Left cardiac atrium (tissue), 4 donors: ENCODE measurements at places on chromosomes 6 and 20. TPM values are rescaled to one million over a fixed set of nuclear protein-coding genes. Genes with fewer than 3 reads are reported as not detected.

GRCh38 chr6:87918461-87918941, 129.1 kb upstream of the SPACA1 start:
- DNase-seq: no peak

Gene LY6G5C
- total RNA-seq: 2.5 TPM

Gene SOX18
- total RNA-seq: 83.4 TPM

DNA sequence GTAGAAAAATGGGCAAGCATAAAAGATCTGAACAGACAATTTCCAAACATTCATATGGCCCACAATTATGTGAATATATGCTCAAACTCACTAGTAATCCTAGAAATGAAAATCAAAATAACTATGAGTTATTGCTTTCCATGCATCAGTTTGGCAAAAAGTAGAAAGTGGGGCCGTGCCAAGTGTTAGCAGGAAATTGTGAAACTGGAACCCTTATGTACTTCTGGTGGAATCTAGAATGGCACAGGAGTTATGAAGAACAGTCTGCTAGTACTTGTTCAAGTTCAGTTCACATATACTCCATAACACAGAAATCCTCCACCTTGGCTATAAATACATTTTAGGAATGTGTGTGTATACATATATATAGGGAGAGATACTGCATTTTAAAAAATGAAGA, 89.8 kb downstream of the EYA2 start:
- no peak for DNase-seq

DNA sequence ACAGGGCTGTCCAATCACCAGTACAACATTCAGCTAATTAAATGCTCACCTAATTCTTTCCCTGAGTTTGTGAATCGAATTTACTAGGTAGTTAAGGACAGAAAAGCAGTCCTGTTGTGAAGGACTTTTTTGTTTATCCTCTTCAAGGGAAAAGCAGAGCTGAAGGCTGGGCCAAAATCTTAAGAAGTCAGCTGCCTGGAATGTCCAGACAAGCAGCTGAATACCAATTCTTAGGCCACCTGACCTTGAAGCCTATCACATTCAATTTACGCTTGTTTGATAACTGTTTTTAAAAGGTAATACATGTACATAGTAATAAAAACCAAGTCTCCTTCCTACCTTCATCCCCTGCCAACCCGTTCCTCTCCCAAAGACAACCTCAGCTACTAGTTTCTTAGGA, 56.4 kb downstream of the UQCC1 start:
- DNase-seq: no peak

DNA sequence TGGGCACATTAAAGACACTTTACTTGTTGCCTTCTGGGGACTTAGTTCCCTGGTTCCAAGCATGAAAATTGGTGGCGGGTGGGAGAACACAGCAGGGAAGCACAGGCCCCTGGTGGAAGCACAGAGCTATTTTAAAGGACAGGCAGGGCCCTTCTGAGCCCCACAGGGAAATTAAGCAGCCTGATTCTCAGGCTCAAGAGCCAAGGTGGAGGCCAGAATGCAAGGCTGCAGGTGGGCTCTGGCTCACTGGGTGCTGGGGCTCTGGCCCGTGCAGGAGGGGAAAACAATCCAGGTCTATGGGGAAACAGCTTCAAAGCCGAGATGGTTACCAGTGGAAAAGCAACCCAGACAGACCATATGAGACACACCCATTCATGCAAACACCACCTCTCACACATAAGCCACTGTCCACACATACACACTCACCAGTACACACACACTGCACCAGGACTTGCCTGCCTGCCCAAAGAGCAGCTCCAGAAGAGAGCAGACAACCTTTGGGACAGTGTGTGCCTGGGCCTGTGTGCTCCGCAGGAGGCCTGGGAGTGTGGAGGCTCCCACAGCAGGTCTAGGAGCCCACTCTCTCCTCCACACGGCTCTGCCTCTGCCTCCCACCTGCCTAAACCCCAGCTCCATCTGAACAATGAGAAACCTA, 30.6 kb downstream of the TFEB start:
- no peak for DNase-seq

Gene SMOC2
- 27.7 TPM for total RNA-seq

Gene PXDC1
- total RNA-seq: 57.3 TPM

GRCh38 chr20:33609504-33609903, 52.6 kb upstream of the C20orf144 start:
- no peak for DNase-seq

DNA sequence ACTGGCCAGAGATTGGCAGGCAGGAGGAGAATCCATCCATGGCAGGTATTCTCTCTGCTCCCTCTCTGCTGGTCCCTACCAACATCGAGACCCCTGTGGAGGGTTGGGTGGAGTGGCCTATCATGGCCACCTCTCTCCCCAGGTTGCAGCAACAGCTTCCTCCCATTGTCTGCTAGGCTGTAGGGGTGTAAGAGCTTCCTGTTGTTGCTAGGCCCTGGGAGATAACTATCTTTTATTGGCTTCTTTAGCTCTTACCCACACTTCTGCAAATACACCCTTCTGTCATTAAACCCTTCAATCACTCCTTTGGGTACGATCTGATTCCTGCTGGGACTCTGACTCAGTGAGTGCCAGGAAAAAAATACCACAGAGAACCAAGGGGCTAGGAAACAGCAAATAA, 66.6 kb upstream of the FAM184A start:
- no peak for DNase-seq

Gene OTOR
- total RNA-seq: not detected

GRCh38 chr6:26205625-26206574, 118.7 kb downstream of the HFE start:
- DNase-seq: no peak

Gene LPA
- not detected for total RNA-seq

Gene CLIC1
- 151 TPM for total RNA-seq

Gene TRIM15
- not detected for total RNA-seq

DNA sequence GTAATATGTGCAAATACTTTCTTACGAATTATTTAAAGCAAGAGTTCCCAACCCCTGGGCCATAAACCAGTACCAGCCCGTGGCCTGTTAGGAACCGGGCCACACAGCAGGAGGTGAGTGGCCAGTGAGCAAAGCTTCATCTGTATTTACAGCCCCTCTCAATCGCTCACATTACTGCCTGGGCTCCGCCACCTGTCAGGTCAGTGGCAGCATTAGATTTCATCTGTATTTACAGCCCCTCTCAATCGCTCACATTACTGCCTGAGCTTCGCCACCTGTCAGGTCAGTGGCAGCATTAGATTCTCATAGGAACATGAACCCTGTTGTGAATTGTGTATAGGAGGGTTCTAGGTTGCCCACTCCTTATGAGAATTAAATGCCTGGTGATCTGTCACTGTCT, 142.0 kb downstream of the RNASET2 start:
- DNase-seq: no peak

GRCh38 chr6:20309186-20309585, 92.5 kb upstream of the E2F3 start:
- DNase-seq: no peak

Gene BTN1A1
- not detected for total RNA-seq

DNA sequence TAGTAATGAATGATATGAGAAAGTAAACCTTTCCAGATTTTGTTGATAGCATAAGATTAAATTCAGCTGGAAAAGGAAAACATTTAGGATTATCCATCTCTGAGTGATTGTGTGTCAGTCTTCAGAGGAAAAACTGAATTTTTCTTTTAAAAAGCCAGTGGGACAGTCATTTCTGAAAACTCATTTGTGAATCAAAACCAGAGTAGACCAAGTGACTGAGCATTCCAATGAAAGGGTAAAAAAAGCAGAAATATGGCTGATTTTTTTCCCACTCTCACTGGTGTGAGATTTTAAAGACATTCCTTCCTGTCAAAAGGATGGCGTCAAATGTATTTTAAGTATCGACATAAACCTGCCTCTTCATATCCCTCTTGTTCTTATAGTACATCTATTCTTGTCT, 214.0 kb downstream of the GMPR start:
- DNase-seq: no peak

GRCh38 chr6:100470422-100471120, 5.8 kb upstream of the SIM1 start:
- no peak for DNase-seq

- DNase-seq: no peak
These were observed 114.1 kb downstream of the HS3ST5 start for GRCh38 chr6:114228675-114229074.

DNA sequence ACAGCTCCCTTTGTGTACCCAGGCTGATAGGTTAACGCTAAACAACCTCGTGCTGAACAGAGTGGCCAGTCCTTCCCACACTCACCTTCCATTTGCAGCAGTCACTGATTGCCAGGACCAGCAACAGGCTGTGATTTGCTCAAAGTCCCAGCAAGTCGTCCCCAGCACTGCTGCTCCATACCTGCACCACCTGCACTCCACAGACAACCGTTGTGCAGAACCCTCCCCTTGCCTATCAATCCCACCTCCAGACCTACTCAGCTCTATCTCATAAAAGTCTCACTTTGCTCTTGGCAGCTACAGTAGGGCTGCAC, 43.1 kb upstream of the SCML4 start:
- DNase-seq: no peak

Gene TMEM244
- total RNA-seq: not detected

DNA sequence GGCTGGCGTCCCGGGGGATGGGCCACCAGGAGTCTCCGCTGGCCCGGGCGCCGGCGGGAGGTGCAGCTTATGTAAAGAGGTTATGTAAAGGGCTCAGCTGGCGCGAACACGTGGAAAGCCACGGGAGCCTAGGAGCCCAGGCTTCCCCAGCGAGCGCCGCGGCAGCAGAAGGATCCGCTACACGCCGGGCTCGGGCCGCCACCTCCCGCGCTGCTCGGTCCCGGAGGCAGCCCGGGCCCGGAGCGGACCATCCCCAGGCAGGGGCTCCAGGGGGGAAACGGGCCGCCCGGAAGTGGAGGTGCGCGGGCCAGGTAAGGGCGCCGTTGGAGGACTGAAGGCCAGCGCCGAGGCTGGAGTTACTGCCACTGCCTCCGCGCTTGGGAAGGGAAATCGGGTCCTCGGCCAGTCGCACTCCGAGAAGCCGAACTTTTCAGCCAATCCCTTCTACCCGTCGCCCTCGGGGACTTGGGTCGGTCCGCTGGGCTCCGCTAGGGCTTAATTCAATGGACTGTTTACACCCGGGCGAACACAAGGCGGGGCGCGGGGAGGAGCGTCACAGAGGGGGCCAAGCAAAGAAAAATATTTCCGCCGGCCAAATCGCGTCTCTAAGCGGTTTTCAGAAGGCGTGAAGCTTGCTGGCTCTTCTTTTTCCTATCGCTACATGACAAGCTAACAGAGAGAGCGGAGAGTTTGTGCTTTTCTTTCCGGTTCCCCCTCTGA, 398 bp downstream of the STK35 start:
- DNase-seq: peak; percentile 94

DNA sequence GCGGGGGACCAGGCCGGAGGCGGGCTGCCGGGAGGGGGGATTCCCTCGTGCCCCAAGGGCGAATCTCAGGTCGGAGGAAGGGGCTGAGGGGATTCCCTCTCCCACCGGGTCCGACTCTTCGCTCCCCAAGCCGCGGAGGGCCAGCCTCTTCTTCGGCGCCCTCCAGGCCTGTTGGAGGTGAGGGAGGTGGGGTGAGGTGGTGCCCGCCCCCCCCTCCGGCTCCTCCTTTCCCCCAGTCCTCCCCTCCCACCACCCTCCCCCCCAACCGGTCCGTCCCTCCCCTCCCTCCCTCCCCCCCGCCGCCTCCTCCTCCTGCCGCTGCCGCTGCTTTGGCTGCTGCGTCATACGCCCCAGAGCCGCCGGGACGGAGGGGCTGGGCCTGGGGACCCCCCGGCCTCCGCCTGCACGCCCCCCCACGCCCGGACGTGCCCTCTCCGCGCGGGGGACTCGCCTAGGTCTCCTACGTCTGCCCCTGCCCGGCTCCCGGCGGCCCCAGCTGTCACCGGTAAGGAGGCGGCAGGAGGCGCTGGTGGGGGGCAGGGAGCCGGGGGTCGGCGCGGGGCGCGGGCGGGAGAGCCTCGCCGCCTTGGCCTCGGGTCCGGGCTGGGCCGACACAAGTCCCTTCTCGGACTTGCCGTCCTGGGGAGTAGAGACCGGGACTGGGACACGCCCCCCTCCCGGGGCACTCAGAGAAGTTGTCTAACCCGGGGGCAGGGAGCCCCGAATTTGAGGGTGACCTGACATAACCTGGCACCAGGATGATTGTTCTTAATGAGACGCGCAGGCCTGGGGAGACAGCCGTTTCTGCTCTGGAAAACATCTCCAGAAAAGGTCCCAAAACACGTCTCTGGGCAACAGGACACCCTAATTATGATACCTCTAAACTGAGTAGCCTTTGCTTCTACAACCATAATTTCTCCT, at the start of gene PHF1:
TSS of gene PHF1 (plus strand) at position 304 of the 921 bp plus-strand sequence. CDS start 1,250 bp downstream, outside the sequence.
- peak; percentile 78 for DNase-seq

- no peak for DNase-seq
These were observed 73.7 kb downstream of the EDN1 start for GRCh38 chr6:12363651-12364381.

DNA sequence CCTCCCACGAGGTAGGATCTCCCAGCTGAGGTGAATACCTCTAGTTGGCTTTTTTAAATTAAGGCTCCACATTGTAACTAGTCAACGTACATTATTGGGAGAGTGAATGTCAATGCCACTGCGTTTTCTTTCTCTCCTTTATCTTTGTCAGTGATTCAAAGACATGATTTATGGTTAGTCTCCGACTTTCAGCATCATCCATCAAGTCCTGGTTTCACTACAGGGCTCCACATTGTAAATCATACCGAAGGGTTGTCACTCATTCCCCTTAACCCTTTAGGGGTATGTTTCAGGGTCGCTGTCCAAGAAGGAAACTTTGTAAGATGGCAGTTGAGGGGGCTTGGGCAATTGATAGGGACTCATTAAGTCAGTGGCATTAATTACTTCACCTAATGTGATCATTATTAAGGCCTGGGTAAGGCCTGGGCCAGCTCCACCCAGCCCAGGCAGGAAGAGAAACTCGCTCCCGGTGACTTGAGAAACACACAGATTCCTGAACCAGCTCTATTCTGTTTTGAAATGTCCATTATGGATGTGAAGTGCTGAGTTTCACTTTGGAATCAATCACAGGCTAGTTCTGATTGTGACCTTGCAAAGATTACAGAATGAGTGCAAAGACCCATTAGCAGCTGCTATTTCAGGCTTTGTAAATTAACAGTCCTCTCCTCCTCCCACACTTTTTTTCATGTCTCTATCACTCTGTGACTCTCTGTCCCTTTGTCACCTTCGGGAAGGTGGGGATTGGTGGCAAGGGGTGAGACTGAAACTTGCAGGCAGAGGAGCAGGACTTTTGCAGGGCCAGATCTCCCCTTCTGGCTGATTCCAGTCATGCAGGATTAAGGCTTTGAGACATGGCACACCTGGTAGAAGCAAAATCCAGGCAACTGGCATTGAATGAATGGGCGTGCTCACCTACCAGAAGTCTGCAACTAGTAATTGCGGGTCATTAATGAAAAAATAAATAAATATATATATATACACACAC, 222.4 kb downstream of the TSHZ2 start:
- DNase-seq: no peak

DNA sequence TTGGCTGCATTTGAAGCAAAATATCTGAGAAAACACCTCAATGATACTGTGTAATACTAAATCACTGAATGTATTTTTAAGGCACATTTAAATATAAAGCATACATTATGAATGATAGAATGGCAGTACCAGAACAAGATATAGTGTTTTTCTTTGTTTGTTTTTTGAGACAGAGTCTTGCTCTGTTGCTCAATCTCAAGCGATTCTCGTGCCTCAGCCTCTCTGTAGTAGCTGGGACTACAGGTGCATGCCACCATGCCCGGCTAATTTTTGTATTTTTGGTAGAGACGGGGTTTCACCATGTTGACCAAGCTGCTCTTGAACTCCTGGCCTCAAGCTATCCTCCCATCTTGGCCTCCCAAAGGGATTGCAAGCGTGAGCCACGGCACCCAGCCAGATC, 2.3 kb upstream of the BICRAL start:
- DNase-seq: no peak

GRCh38 chr6:133070410-133071043, 170.6 kb upstream of the EYA4 start:
- no peak for DNase-seq

Gene PLCB1
- total RNA-seq: 27.1 TPM

Gene CDC5L
- total RNA-seq: 19.1 TPM
